ENCODE measurements at places on chromosomes 7 and 10. TPM values are rescaled to one million over a fixed set of nuclear protein-coding genes. Genes with fewer than 3 reads are reported as not detected.

Gene ABCC2
- 0.60 TPM for total RNA-seq

Gene HKDC1
- 0.77 TPM for total RNA-seq

Gene PDE6C
- not detected for total RNA-seq

Gene ZNF783
- 11.7 TPM for total RNA-seq

Gene ARHGEF35
- 2.5 TPM for total RNA-seq

Gene ABCA13
- 3.0 TPM for total RNA-seq

Gene SLC26A3
- not detected for total RNA-seq

Data from bronchial smooth muscle cell (primary cell).